AG20443 (cell line): ENCODE measurements at places on chromosomes 7 and 10.
A peak's percentile ranks its signal among the peaks of the same experiment; 100 is the strongest.

- no peak for DNase-seq
These were observed 90.1 kb upstream of the ANKRD1 start for GRCh38 chr10:91010952-91011351.

DNA sequence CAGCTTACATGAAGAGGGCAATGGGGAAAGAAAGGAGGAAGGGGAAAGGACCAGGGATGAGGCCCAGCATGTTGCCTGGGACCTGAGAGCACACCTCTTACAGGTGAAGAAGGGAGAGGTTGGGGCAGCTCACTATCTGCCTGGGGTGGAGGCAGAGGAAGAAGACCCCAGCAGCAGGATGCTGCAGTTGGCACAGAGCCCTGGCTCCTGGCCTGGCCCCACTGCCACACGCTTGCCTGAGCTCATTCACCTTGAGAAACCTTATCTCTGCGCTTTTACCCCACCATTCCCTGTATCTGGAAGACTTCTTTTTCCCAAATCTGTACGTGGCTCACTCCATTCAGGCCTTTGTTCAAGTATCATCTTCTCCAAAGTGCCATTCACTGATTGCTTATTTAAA is 147.8 kb upstream of the TMEM72 start:
- no peak for DNase-seq

DNA sequence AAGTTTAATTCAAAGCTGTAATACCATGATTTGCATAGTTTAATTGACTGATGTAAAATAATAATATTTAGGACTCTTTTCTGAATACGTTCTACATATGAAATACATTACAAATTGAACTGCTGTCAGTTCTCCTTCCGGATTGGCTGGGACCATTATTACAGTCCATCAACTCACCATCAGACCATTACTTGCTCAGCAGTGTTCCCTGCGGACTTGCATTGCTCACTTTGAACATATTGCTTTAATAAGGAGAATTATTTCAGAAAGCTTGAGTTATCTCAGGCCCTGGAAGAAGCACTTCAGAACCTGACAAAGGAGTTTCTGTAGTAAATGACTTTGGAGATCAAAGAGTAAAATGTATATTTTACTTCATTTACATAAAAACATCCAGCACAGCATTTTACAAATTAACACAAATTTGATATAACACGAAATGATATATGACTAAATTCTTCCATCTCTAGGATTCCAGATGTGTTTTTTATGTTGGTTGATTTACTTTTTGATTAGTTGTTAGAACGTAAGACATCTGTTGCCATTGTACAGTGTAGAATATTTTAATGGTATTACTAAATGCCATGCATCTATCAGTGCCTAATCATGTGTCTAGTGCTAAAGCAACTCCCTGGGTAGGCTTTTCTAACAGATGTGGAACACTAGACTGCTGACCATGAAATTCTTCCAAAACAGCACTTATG is 418.5 kb upstream of the SEMA3A start:
- DNase-seq, result peak; percentile 16

DNA sequence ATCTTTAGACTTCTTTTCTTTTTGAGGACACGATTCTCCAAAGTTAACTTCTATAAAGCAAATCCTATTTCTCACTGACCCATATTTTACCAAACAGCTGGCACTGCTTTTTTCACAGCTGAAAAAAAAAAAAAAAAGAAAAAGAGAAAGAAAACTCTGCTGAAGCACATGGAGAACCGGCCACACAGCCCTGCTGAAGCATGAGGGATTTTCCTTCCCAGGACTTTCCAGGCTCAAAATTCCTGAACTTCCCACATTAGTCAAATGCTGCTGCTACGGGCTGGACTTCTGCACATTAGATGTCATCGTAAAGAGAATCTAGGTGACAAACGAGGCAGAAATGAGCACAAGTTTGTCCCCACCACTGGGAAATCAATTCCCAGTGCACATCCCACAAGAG is 25.2 kb downstream of the HIPK2 start:
- DNase-seq, result no peak

DNA sequence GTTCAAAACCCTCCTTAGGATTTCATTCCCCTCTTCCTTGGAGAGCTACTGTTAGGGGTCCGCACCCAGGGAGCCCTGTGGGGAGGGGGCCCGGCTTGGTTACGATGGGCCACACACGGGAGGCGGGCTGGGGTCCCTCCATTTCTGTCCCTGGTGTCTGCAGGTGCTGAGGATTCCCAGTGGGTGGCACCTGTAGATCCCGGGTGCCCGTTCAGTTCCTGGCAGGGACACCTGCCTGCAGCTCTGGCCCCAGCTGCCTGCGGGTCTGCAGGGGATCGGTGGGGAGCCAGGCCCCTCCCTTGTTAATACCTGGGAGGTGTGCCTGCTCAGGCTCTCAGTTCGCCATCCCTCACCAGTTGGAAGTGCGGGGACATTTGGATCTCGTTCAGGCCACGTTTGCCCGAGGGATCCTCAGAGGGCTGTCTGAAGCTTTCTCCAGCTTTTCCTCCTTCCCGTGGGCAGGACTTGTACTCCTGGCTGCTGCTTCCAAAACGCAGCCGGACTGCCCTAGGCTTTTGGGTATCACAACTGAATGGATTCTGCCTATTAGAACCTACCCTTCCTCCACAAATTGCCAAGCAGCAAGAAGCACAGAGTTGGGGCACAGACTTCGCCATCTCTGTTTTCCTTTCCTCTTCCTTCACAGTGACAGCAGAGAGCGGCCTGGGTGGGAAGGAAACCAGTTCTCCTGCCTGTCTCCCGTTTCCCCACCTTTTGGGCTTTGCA is 22.3 kb upstream of the IL15RA start:
- no peak for DNase-seq

DNA sequence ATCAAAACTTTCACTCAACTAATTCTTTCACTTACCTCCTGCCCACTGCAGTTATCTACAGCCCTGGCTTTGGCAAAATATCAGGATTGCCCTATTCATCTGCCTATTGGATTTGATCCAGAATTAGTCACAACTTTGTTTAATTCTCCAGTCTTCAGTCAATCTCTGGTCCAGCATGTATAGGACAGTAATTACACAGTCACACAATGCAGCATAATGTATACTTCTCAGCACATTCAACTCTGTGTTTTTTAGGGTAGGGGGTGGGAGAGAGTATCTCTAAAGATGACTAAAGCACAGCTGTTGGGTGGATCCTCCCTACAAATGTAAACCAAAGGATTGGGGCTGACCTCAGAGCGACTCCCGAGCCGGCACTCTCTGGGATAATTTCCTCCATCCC is 17.7 kb upstream of the NRP1 start:
- DNase-seq, result peak; percentile 14

DNA sequence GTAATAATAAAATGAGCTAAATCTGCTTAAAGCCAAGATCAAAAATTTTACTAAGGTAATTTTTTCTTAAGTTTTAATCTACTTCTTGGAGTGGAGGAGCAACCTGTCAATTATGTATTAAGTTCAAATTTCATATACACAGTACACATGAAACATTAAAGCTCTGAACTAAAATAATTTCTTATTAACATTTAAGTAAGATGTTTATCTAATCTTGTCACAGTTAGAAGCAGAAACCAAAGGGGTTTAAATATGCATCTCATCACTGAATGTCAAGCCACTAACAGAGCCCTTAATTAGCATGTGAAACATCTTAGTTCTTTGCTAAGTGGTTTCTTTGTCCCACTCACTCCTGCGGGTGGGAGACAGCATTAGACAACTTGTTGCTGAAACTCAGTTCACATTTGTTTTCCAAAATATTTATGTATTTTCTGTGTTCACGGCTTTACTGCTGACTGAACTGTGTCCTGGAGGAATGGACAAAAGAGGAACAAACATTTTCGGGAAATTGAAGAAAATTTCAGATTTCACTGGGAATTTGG is 130.9 kb upstream of the MBL2 start:
- no peak for DNase-seq

DNA sequence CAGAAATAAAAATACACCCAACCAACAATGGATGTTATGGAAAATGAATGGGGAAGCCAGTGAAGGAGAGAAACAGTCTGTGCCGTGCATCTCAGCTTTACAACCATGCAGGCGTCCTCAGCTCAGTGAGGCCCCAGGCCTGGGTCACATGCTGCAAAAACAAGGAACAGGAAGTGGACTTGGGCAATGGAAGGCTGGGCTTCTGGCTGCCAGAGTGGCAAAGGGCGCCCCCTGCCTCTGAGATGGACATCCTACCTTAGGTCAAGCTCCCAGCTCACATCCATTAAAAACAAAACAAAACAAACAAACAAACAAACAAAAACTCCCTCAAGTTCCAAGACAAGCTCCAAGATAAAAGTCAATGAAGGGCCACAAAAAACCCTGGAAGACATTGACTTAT is 54.7 kb upstream of the AFAP1L2 start:
- DNase-seq, result peak; percentile 30

- peak; percentile 72 for DNase-seq
These were observed 28.8 kb upstream of the OPALIN start for GRCh38 chr10:96387601-96388000.

DNA sequence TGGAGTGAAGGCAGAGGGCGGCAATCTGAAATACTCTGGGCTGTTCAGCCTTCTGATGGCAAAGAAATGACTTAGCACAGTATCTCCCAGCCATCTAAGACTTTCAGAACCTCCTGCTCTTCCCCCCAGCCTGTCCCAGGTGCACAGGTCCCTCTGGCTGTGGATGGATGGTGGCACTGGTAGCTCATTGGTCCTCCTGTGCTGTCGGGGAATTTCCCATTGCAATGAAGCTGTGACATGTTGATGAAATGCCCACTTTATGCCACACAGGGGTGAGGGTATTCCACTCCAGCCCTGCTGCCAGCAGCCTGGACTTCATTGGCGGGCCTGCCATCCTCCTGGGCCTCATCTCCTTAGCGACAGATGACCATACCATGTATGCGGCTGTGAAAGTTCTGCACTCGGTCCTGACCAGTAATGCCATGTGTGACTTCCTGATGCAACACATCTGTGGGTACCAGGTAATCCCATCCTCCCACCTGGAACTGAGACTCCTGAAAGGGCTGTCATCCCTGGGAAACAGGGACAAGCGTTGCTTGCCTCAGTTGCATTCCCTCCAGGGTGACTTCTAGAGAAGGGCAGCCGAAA is 105.9 kb downstream of the WDFY4 start:
- no peak for DNase-seq

DNA sequence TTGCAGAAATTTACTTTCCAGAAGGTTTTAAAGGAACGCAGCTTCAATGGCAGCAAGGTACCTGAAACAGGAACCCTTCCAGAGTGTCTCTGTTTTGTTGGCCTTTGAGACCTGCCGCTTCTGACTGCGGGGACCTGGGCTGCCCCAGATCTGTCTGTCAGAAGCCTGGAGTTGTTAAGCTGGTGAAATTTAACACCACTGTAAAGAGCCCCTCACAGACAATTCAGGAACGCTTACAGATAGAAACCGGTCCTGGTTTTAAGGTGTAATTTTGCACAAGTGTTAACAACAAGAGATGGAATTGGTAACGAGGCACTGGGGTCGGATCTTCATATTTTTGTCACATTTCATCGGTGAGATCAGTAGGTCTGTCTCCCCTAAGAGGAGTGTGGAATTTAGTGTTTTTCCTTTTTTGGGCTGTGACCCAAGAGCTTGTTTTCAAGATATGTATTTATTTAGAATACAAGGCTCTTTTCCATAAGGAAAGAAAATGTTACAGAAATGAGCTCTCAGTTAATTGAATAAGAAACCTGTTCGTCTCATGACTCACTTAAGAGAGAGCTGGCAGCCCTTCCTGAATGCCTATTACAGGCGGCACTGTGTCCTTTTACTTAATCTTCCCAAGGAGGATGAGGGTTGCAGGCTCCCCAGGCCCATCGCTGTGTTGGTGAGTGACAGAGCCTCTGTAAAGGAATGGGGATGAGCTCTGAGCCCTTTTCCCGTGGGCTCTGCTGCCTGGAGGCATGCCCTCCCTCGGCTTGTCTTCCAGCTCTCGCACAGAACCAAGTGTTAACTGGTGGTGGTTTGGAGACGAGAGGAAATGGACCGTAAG is 168.7 kb downstream of the CUX1 start:
- no peak for DNase-seq

DNA sequence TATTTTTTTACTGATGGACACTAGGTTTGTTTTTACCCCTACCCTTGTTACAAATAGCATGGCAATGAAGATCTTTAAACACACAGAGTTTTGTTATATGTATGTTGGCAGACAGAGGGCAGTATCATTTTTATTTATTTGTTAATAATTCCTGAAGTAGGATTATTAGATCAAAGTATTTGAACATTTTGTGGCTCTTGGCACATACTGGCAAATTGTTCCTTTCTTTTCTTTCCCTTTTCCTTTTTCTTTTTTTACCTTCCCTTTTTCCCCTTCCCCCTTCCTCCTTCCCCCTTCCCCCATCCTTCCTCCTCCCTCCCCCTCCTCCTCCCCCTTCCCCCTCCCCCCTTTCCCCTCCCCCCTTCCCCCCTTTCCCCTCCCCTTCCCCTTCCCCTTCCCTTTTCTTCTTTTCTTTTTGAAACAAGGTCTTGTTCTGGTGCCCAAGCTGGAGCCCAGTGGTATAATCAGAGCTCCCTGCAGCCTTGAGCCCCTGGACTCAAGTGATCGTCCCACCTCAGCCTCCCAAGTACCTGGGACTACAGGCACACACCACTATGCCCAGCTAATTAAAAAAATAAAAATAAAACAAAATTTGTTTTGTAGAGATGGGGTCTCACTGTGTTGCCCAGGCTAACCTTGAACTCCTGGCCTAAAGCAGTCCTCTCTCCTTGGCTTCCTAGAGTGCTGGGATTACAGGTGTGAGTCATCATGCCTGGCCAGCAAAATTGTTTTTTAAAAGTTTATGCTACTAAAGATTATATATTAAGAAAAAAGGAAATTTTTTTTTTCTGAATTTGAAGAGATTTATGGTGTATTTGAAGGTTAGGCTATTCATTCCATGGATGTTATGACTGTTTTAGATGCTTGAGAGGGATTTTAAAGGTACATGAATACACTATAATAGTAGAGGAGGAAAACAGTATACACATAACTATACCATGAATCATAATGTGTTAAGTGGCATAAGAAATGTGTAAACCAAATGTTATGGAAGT is 39.3 kb downstream of the SEPTIN7 start:
- peak; percentile 11 for DNase-seq

- no peak for DNase-seq
These were observed 70.0 kb upstream of the INPP5A start for GRCh38 chr10:132467464-132468149.

DNA sequence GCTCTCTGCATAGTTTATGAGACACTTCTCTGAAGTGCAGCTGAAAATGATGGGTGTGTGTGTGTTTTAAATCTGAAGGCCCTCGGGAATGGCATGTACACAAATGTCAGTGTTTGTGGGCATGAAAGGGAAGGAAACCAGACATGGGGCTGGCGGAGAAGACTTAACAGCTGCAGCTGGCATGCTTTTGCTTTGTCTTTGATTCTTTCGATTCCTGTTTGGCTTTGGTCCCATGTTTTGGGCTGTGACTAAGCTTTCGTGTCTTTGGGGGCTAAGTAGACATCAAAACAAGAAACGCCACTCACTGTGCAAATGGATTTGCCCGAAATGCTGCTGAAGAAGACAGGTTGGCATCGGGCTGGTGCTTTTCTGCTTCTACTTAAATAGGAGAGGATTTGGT is 179.3 kb downstream of the PFKFB3 start:
- peak; percentile 47 for DNase-seq

- no peak for DNase-seq
These were observed 202.2 kb upstream of the CDCA7L start for GRCh38 chr7:22147868-22148267.

- DNase-seq, result peak; percentile 58
These were observed 38.5 kb upstream of the LRRC17 start for GRCh38 chr7:102874166-102874829.

GRCh38 chr7:139692723-139693122 is 85.1 kb downstream of the HIPK2 start:
- no peak for DNase-seq
